ENCODE measurements at places on chromosomes 3 and 15.

- no peak for DNase-seq
Observed at GRCh38 chr15:50979041-50979440, 70.6 kb downstream of the AP4E1 start.

GRCh38 chr15:35540885-35541284, 5.1 kb downstream of the DPH6 start:
- no peak for DNase-seq

DNA sequence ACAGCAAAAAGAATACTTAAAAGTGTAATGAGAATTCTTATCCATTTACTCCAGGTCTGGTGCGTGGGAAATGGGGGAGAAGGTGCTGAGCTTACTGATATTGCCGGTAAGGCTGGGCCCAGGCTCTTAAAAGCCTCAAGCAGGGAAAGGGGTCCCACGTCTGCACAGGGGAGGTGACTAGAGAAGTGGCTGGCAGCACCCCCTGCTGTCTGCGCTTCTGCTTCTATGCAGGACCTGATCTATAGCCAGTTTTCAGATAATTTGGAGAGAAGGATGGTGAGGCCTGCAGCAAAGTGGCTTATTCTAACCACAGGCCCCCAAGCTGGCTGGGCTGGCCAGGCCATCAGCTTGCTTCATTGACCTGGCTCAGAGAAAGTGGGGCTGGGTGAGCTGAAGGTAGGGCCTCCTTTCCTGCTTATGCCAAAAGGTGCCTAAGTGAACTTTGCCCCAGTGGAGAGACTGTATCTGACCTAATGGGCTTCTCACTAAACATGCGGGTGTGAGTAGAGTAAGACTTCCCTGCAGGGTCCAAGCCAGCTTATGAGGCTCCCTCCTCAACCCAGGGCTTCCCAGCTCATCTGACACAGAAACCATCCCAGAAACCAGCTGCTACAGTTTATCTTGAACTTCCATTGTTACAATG, 30.9 kb upstream of the ATP1B3 start:
- DNase-seq: no peak

DNA sequence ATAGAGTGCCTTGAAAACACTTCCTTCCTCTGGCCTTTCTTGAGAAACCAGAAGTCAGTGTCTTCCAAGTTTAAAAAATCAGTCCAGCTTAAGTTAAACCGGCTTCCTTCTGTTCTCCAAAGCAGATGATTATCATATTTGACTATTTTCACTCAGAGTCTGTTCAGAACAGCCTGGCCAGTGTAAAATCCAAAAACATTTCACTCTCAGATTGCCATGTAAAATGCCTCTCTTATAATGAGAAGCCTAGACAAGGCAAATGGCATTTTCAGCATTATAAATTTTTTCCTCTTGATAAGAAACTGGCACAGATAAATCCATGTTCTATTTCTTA, 193.5 kb downstream of the TNIK start:
- DNase-seq: no peak

- no peak for DNase-seq
Observed at GRCh38 chr3:104281713-104282112, 1085.0 kb upstream of the ALCAM start.

- no peak for DNase-seq
Observed at GRCh38 chr15:43383070-43383469, 12.2 kb downstream of the TUBGCP4 start.

DNA sequence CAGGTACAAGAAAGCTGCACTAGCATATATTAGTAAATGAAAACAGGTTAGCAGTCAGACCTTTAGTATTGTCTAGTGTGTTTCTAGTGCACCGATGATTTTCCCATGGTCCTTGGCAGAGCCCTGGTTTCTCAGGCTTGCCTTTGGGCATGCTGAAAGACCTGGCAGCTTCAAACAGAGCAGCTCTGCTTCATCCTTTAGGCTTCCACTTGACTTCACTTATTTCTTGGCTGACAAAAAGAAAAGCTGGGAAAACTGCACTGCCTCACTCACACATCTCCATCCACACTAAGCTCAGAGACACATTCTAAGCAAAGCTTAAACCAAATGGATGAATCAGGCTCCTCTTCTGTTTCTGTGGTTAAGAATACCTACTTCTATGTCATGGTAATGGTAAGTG, 374.8 kb upstream of the PDZRN3 start:
- DNase-seq: no peak

GRCh38 chr3:10160346-10160745, 4.4 kb upstream of the IRAK2 start:
- DNase-seq: no peak

DNA sequence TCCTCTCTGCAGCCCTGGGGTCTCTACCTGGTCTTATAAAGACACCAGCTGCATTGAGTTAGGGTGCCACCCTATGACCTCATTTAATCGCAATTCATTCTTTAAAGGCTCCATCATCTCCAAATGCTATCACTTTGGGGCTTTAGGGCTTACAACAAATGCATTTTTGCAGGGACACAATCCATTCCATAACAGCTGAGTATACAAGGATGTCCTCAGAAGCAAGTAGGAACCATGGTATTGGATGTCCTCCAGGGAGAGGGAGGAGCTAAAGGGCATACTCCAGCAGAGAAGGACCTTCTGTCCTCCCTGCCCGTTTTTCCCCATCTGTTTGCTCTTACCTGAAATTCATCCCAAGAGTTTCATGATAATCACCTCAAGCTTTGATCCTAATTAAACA, 30.3 kb downstream of the UMPS start:
- DNase-seq: no peak

GRCh38 chr3:30188713-30189112, 417.7 kb upstream of the TGFBR2 start:
- DNase-seq: no peak

DNA sequence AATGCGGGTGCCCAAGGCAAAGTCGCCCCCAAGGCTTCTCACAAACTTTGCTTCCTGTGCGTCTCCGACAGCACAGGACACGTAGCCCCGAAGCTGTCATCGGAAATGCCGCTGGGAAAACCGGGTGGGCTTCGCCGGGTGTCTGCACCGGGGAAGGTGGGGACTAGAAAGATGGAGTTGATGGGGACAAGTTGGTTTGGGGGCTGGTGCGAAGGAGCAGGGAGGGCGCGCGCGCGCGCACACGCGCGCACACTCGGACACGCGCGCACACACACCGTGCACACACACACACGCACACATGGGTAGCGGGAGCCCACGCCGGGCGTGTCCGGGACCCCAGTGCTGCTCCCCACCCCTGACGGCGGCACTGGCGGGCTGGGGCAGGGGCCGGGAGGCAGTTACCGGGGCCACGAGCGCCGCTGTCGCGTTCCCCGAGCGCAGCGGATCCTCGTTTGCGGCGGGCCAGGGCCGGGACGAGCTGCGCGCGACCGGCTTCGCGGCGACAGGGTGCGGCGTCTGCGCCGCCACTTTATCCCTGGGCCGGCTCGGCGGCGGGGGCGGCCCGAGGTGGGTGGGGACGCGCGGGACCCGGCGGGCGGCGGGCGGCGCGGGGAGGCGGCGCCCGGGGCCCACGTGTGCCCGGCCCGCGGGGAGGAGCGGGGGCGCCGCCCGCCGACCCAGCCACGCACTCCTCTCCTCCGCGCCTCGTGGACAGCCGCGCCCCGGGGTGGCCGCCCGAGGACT, 539 bp upstream of the MGLL start:
- DNase-seq: no peak

- no peak for DNase-seq
Observed at GRCh38 chr3:141065841-141066805, 15.0 kb downstream of the SPSB4 start.

GRCh38 chr3:65888980-65889706, 149.6 kb downstream of the MAGI1 start:
- DNase-seq: no peak

DNA sequence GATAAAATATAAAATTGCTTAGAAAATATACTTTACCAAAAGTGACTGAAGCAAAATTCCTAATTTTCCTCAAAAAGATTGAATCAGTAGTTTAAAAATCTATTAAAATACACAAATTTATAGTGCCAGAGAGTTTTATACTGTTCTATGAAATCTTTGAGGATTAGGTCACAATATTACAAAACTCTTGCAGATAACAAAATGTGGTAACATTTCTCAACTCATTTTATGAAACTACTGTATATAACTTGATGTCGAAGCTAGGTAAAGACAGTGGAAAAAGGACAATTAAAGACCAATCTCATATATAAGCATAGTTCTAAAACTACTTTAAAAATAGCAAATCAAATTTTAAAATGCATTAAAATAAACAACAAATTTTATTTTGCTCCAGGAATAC, 15.9 kb downstream of the VEPH1 start:
- no peak for DNase-seq

- DNase-seq: no peak
Observed at GRCh38 chr15:69094124-69094921, 66.1 kb upstream of the GLCE start.

DNA sequence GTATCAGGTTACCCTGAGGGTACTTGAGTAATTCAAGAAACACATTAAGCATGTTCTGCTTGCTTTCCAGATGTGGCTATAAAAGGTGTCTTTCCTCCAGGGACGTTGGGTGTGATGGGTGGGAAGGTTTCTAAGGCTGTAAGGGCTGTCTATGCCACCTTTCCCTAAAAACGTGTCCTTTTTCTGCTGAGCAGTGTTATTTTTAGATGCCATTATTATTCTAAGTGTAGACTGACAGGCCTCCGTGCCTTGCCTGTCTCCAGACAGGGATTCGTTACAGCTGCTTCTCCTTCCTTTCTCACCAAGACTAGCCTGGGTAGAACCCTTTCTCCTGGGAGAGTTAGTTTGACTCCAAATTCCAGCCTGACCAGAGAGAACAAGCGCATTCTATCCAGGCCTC, 26.8 kb upstream of the RHO start:
- DNase-seq: no peak

DNA sequence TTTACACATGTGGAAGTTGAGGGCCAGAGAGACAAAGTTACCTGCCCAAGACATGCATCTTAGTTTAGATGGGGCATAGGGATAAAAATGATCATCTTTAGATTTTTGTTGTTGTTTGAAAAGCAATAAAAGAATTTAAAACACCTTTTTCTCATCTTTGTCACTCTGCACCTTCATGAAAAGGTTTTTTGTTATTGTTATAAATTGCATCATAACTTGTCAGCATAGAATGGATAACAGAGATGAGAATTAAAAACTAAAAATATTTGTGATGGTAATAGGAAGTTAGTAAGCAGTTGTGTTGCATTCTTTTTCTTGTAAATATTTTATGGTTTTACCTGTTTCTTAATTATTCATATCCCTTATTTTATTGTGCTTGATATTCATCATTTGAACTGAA, 13.4 kb upstream of the ZBTB47 start:
- DNase-seq: no peak

- DNase-seq: no peak
Observed at GRCh38 chr3:186476541-186476940, 67.6 kb downstream of the CRYGS start.

- no peak for DNase-seq
Observed at GRCh38 chr3:171695426-171695825, 114.9 kb downstream of the PLD1 start.

Measured in effector CD4-positive, alpha-beta T cell (primary cell).